ENCODE measurements at places on chromosomes 7 and 10. TPM values are rescaled to one million over a fixed set of nuclear protein-coding genes. Genes with fewer than 3 reads are reported as not detected.
A peak's percentile ranks its signal among the peaks of the same experiment; 100 is the strongest.

GRCh38 chr10:33388382-33388781 lies 53.9 kb upstream of the NRP1 start:
- peaks cover 2% of the 10 kb centered on the region for H3K4me1 ChIP-seq
- peaks cover 4% of the 10 kb centered on the region for H3K36me3 ChIP-seq
- no peak overlapping the region for H3K27ac ChIP-seq
- no peak for DNase-seq
- no peak overlapping the region for H3K4me3 ChIP-seq

DNA sequence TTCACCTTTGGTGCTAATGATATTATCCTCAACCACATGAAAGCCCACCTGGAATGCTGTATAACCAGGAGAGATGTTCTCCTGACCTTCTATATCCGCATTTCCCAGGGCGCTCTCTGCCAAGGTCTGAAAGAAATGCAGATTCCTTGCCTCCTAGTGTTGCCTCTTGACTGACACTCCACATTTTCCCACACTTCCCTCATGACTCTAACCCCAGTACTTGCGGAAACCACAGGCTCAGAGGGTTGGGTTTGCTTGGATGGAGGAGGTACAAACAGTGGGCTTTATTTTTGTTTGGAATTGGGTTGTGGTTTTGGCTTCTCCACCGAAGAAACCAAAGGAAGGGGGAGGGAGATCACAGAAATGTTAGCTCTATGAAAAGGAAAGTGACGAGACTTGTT lies 222.9 kb upstream of the CELF2 start:
- peaks cover 25% of the 10 kb centered on the region for H3K4me1 ChIP-seq
- no peaks in the 10 kb centered on the region for H3K27me3 ChIP-seq
- DNase-seq = no peak
- H3K36me3 ChIP-seq = no peaks in the 10 kb centered on the region
- no peak overlapping the region for H3K4me3 ChIP-seq
- no peak overlapping the region for H3K27ac ChIP-seq

DNA sequence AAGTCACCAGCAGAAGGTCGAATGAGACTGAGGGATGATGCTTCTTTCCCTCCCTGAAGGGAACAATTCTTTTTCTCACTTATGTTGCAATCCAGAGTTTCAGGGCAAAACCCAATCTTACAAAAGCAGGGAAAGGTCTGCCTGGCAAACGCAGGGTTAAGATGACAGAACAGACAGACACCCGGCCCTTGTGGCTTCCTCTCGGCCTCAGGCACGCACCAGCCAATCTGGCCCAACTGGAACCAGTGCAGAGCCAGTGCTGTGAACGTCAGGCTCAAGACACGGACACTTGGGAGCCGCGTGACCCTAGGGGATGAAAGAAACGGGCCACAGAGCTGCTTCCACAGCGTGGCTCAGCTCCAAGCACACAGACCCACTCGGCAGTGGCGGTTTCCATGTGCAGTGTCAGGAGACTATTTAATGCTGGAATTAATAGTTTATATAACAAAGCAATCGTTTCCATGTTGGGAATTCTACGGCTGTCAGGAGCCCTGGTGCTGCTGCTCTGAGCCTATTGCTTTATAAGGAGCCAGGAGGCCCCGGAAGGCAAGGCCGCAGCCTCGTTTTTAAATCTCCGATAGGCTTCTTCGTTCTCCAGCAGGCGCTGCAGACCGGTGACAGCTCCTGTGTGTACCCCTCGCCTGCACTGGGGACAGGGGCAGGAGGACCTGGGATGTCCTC lies 198.4 kb downstream of the DIP2C start:
- DNase-seq = peak; percentile 36
- H3K27me3 ChIP-seq = peaks cover 14% of the 10 kb centered on the region
- peaks cover 42% of the 10 kb centered on the region for H3K4me1 ChIP-seq
- H3K27ac ChIP-seq = peak overlapping the region; percentile 31
- peak overlapping the region; percentile 57 for H3K4me3 ChIP-seq

- DNase-seq = no peak
- no peak overlapping the region for H3K27ac ChIP-seq
These were observed 105.5 kb upstream of the TBX20 start for GRCh38 chr7:35359423-35359822.

DNA sequence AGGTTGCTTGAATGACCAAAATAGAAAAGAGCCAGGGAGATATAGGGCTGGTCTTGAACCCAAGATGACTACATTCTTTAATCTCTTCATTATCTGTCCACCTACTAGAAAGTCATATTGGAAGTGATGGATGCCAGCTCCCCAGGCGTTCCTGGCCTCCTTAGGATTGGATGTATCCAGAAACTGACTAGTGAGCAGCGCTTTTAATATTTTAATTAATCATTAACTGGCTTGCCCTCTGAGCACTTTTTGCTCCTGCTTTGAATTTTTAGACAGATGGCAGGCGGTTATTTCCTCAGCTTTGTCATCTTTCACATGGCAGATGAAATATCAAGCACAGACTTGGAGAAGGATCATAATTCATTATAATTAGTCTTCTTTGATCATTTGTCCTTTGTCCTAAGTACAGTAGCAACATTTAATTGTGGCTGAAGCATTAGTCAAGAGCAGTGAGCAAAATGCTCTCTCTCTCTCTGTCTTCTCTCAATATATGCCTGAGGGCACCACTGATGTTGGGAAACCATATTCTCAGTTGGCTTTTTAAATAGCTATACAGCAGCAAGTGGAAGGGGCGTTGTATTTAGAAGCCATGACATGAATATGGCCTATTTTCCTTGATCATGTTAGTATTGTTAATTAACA lies 588.0 kb downstream of the NRG3 start:
- DNase-seq = no peak
- no peaks in the 10 kb centered on the region for H3K4me1 ChIP-seq
- H3K36me3 ChIP-seq = no peaks in the 10 kb centered on the region
- no peak overlapping the region for H3K27ac ChIP-seq
- H3K27me3 ChIP-seq = peaks cover 3% of the 10 kb centered on the region

DNA sequence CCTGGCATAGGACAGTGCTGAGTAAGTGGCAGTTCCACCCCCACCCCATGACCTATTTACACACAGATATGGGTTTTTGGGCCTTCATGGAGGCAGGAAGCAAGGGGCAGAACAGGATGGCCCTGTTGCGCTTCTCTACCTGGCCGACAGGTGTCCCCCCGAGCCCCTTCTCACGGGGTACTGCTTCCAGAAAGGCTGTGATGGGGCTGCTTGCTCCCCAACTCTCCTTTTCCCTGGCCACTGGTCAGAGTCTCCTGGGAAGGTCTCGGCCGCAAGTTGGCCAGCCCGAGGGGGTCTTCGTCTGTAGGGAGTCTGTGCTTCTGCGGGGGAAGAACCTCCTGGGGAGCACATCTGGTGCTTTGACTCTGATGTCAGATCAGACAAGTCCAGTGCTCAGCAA lies 139.8 kb upstream of the TNS3 start:
- no peaks in the 10 kb centered on the region for H3K36me3 ChIP-seq
- DNase-seq = no peak
- no peak overlapping the region for H3K27ac ChIP-seq
- no peak overlapping the region for H3K4me3 ChIP-seq

GRCh38 chr10:29355411-29355991 lies 66.6 kb downstream of the LYZL1 start:
- H3K27me3 ChIP-seq = peaks cover 2% of the 10 kb centered on the region
- no peak overlapping the region for H3K27ac ChIP-seq
- DNase-seq = no peak
- no peaks in the 10 kb centered on the region for H3K36me3 ChIP-seq
- H3K4me3 ChIP-seq = no peak overlapping the region
- H3K4me1 ChIP-seq = no peaks in the 10 kb centered on the region

- no peak overlapping the region for H3K27ac ChIP-seq
- peaks cover 20% of the 10 kb centered on the region for H3K27me3 ChIP-seq
- DNase-seq = no peak
- peaks cover 31% of the 10 kb centered on the region for H3K4me1 ChIP-seq
These were observed 18.9 kb downstream of the BAG3 start for GRCh38 chr10:119669975-119670640.

DNA sequence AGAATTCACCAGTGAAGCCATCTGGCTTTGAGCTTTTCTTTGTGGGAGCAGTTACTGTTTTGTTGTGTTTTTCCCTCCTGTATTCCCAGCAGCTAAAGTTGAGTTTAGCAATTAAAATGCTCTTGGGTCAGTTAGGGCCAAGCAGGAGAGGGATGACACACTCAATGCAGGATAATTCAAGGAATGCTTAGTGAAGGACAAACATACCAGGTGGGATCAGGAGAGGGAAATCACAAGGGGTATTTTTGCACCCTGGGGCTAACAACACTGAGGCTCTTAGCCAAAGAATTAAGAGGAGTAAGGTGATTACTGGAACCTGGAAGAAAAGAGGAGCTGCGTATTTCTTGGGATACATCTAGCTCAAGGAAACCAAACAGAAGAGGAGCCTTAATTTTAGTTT lies 82.4 kb upstream of the KCND2 start:
- DNase-seq = no peak
- H3K4me3 ChIP-seq = no peak overlapping the region
- no peaks in the 10 kb centered on the region for H3K4me1 ChIP-seq

DNA sequence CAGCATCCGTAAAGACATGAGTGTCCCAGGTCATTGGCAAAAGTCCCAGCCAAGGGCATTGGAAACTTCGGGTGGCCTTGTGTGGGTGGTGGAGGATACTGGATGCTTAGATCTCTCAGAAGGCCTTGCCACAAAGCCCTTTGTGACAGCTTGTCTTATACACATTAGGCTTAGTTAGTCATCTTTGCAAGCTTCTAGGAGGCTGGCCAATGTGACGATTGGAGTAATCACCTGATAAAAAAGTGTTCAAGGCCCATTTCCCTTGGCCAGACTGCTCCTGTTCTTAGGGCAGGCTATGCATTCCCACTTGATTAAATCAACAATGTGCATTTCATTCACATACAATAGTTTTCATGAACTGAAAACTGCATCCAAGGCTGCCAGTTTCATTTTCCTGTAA lies 26.9 kb downstream of the NPS start:
- peak overlapping the region; percentile 19 for H3K27ac ChIP-seq
- H3K4me3 ChIP-seq = no peak overlapping the region
- peaks cover 12% of the 10 kb centered on the region for H3K36me3 ChIP-seq
- H3K4me1 ChIP-seq = peaks cover 23% of the 10 kb centered on the region

- H3K27me3 ChIP-seq = no peaks in the 10 kb centered on the region
- no peak overlapping the region for H3K4me3 ChIP-seq
- no peak for DNase-seq
- H3K36me3 ChIP-seq = no peaks in the 10 kb centered on the region
- H3K4me1 ChIP-seq = peaks cover 47% of the 10 kb centered on the region
These were observed 250.6 kb upstream of the NPVF start for GRCh38 chr7:25478925-25479324.

The WNT8B gene
- total RNA-seq = not detected

The NYAP1 gene
- 36.6 TPM for total RNA-seq

The HNRNPH3 gene
- 194 TPM for total RNA-seq

The CAV1 gene
- 0.78 TPM for total RNA-seq

The MBL2 gene
- total RNA-seq = not detected

The OGA gene
- 277 TPM for total RNA-seq

The VIPR2 gene
- total RNA-seq = not detected

The OR2A1 gene
- not detected for total RNA-seq

The TMEM196 gene
- 3.6 TPM for total RNA-seq

All from glutamatergic neuron (in vitro differentiated cells).